ENCODE measurements at places on chromosomes 3 and 15.

GRCh38 chr3:188151438-188151837 lies 2.5 kb upstream of the LPP start:
- DNase-seq = no peak

DNA sequence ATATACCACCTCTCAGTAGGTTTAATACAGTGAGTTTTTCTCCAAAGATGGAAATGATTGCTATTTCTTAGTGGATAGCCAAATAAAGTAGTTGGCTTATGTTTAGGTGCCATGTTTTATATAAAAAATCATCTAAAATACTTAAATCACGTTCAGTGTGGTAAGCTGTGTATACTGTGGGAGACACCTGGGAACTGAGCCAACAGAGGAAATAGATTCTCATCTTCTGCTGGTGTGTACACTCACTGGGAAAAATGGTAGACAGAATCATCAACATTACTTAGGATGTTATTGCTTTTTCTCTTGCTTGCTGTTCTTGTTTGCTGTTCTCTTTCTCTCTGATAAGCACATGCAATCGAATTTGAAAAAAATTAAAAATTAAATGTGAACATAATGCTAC lies 112.6 kb upstream of the MB21D2 start:
- no peak for DNase-seq

- no peak for DNase-seq
These were observed 7.6 kb upstream of the SLC12A8 start for GRCh38 chr3:125220183-125220582.

DNA sequence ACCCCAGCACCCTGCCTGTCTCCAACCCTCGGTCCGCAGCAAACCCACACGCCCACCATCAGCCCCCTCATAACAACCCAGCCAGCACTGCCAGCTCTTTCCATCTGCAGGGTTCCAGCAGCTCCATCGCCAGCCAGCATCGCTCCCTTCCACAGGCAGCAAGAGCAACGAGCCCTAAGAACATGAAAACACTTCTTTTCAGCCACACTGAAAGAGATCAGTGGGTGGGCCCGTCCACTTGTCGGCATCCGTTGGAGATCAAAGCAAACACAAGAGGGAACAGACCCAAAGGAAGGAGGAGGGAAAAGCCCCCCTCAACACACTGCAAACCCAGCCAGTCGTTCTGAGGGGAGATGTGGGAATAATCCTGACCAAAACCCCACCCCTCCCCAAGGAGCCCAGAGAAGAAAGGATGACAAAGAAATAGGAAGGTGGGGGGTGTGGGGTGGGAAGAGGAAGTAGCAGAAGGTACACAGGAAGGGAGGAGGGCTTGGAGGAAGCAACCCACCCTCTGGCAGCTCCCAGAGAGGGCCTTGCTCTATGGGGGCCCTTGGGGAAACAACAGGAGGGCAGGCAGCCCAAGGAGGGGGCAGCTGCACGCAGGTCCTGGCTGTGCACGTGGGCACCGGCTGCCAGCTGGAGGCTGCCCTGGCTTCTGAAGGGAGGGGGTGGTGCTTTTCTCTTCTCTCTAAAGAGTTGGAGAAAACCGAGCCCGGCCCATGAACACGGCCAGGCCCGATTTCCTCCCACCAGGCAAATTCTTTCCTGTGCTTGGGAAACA lies 473.6 kb upstream of the PROK2 start:
- no peak for DNase-seq

- DNase-seq = no peak
These were observed 469.5 kb upstream of the PROK2 start for GRCh38 chr3:72254483-72254882.

DNA sequence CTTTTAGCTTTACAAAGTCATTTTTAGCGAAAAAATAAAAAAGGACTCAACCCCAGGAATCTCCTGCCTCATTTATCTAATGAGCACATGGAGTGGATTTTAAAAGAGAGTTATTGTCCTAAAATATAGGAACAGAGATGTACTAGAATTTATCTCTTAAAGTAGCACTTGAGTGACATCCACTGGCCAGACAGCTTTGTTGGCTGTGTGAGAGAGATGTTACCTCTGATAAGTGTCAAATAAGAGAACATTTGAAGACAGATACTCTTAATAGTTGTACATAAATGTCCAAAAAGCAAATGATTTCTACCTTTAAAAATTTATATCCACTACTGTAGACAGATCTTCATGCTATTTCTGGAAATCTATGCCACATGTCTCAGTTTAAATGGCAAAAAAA lies 12.3 kb upstream of the MFSD1 start:
- DNase-seq = no peak

GRCh38 chr3:76152028-76152427 lies 366.7 kb upstream of the ZNF717 start:
- no peak for DNase-seq

DNA sequence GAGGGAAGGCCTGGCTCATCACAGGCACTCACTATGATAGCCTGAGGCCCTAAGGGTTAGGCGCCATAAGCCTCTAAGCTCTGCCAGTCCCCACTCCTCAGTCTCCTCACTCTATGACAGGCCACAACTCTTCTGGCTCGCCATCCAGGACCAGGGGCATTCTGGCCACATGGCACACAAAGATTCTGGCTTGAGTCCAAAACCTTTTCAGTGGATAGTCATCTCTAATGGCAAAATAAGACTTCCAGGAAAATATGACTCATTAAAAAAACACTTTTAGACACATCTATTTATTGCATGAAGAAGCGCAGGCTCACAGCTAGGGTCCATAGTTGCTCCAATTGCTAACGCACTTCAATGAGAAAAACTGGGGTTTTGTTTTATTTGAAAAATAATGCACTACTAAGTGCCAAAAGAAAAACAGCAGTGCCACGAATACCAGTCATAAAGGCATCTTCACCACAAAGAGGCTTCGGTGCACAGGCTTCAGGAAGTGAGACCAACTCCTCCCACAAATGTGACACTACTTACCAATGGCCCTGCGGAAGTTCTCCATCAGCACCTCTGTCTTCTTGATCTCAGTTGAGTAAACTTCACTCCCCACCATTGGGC lies 11.1 kb downstream of the RUVBL1 start:
- DNase-seq = no peak

GRCh38 chr3:141465221-141465620 lies 21.6 kb upstream of the RASA2 start:
- DNase-seq = no peak

DNA sequence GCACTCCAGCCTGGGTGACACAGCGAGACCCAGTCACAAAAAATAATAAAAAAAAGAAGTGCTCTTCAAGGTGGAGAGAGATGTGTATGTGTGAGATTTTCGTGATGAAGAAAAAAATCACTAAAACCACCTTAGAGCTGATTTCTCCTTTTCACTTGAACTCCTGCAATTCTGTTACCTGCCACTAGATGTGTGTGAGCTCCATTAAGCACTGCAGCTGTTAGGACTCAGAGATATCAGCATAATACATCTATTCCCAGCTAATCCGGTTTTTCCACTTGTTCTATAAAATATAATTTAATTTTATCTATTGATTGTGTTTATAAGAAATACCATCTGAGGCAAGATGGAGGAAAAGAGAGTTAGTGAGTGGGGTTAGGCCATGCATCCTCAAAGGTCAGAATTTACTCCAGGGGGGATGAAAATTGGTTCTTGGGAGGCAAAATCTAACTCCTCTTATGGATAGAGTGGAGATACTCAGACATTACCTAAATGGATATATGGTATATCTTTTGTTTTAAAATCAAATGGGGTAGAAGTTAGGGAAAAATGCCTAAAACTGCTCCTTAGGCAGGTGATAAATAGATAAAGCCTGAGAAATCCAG lies 152.7 kb downstream of the IL20RB start:
- no peak for DNase-seq

DNA sequence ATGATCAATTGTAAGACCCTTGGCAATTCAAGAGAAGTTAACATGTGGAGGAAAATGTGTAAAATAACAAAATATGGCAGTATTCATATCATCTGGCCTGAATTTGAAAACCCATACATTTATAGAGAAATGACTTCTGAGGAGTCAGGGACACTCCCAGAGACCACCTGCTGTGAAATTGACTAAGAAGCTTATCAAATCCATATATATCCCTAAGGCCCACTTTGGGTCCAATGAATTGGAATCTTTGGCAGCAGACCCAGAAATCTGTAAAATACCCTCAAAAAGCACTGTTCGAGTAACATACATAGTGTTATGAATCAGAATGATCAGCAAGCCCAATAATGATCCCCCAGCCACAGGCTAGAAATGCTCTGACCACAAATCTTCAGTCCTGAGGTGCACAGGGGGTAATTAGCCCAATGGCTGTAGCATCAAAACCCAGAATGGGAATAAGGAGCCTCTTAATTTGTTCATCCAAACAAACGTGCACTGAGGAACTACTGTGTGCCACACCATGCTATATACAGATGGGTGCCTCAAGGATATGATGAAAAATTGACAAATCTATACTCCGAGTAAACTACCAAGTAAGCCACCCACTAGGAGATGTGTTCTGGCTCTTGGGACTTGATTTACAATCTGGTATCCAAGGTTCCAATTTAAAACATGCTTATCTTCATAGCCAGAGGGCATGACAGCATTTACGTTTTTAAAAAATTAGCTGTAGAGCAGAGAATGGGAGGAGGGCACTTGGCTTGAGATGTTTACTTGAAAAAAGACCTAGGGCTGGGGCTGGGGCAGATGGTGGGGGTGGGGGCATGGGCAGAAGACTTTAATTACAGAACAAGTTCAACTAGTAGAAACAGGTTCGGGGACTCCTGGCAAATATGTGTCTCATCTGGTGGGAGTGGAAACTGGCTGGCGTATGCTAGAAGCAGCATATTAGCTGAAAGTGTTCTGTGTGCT lies 9.1 kb upstream of the ARHGEF3 start:
- DNase-seq = no peak

- DNase-seq = no peak
These were observed 245.2 kb upstream of the ARPP21 start for GRCh38 chr3:35393901-35394799.

DNA sequence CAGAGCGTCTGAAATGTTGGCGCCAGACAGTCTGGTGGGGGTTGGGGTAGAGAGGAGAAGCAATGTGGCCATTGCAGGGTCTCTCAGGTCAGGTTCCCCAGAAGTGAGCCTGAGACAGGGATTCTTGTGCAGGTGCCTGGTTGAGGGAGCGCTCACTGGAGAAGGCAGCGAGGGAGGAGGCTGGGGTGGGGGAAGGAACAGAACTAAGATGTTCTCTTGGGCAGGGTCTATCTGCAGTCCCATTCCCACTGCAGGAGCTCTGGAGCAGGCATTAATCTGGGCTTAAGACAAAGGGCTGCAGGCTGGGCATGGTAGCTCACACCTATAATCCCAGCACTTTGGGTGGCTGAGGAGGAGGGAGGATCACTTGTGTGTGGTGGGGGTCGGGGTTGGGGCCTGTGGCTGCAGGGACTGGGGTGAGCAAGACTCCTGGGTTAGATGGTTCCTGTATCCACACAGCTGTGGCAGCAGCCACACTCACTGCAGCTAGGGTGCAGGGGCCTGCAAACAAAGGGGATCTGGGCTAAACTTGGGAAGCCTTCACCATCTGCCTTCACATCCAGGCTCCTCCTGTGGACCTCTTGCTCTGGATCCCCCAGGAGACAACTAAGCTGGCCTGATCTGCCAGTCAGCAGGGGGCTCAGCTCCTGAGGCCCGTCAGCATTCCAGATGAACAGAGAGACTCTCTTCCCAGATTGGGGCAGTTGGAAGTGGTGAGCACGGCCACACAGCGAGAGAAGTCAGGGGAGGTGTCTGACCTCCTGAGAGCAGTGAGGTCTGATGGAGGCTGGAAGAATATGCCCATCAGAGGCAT lies 172.5 kb downstream of the ABHD5 start:
- DNase-seq = no peak

GRCh38 chr15:95590533-95591044 lies 739.9 kb upstream of the NR2F2 start:
- no peak for DNase-seq

DNA sequence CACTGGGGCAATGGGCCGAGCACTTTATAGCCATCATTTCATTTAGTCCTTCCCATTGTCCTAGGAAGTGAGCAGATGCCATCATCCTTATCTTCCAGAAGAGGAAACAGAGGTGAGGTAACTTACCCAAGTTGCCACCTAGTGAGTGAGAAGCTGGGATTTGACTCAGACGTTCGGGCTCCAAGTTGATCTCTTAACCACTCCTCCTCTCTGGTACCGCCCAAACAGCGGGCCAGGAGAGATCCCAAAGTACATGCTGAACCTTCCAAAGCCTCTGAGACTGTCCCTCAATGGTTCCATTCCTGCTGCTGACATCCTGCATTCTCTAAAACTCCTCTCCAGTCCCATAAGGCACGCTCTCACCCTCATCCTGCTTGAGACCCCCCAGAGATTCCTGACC lies 56.2 kb downstream of the EXOG start:
- no peak for DNase-seq

DNA sequence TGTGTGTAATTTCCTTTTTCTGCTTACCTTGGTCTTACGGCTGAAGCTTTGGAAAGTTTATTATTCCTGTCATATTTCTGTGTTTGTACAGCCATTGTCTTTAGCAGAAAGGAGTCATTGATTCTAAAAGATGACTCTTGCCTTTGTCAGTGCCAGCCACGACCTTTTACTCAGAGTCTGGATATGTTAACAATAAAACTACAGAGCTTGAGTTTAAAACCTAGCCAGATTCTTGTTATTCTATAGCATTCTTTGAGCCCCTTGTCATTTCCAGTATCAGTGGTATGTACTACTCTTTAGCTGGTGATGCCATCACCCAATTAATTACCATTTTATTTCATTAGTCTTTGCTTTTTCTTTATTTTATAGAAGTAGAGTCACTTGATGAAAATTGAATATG lies 142.4 kb downstream of the TCF12 start:
- no peak for DNase-seq

DNA sequence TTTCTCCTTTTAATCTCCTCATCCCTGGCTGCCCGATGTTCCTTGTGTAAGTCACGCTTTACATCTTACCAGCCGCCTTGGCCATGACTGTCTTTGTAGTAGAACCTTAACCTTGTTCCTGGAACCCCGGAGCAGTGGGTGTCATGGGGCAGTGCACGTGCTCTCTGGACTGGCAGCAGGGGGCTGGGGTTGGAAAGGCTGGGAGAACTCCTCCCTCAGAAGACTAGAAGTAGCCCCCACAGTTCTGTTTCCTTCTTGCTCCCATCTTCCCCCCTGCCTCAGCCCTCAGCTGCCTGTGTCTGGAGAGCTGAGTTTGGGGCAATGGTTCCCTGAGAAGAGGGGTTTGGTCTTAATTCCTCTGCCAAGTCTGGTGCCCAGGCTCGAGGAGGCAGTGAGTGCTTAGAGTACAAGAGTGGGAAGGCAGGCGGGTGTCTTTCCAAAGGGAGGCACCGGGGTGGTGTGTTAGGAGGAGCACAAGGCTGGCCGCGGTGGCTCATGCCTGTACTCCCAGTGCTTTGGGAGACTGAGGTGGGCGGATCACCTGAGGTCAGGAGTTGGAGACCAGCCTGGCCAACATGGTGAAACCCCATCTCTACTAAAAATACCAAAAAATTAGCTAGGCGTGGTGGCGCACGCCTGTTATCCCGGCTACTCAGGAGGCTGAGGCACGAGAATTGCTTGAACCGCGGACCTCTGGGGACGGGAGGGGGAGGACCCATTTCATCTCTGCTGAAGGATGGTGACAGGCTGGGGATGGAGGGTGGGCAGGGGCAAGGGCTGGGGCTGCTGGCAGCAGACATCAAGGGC lies 100.4 kb downstream of the VGLL4 start:
- DNase-seq = no peak

- no peak for DNase-seq
These were observed 22.6 kb upstream of the LYSMD4 start for GRCh38 chr15:99755692-99756409.

Measured in dorsolateral prefrontal cortex (tissue), 122 donors.